NCI-H2029 treated with DMSO at 0.1 percent for 48 hours (cell line): ENCODE measurements at places on chromosomes 4 and X.

DNA sequence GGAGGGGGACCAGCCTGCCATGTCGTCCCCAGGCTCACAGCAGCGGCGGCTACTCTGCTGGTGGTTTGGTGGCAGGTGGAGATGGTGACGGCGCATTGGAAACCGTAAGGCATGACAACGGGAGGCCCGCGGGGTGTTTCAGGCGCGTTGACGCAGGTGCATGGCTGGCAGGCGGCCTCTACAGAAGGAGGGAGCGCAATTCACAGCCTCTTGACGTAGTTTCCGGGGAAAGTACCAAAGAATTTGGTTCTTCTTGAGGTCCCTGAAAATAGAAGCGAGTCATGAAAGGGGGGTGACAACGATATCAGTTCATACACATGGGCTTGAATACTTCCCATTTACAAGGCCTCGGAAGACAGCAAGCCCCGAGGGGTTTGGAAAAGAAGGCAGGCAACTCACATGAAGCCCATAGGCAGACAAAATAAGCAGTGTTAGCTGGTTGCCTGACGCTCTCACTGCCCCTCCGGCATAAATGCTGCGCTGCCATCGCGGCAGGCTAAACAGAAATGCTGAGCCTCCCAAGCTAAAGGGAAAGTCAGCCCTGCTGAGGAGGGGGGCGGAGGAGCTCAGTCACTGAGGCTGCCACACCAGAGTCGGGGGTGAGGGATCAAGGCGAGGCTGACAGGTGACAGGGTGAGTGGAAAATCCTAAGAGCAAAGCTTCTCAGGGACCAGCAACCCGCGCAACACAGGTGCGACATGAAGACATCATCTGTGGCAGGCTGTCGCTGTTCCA lies 52.3 kb upstream of the PDLIM3 start:
- DNase-seq, result no peak

DNA sequence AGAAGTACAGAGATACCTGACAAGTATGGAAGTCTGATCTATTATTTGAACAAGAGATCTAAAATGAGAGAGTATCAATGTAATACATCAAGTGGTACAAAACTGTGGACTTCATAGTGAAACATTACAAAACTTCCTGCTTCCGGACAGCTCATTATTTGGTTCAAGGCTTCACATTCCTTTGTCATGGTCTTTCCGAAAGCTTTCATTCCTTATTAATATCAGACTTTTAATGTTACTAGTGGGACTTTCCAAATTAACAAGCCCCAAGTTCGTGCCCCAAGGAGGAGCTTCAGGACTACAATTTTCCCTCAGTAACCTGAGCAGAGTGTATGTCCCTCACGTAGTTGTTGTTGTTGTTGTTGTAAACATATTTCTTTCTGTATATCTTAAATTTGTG lies 1.2 kb downstream of the CHIC2 start:
- no peak for DNase-seq

DNA sequence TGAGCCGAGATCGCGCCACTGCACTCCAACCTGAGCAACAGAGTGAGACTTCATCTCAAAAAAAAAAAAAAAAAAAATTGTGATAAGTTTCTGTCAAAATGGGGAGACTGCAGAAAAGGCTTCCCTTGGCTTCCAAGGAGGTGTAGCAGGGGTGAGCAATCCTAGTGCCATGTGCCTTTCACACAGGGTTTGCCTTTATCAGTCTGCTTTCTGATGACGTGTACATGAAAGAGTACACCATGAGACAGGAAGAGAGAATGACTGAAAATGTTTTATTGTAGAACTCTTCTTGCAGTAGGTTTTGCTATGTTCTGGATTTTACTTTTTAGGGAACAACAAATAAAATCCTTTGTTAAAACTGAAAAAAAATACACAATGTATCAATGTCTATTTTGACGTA lies 23.4 kb upstream of the ZFP42 start:
- no peak for DNase-seq

DNA sequence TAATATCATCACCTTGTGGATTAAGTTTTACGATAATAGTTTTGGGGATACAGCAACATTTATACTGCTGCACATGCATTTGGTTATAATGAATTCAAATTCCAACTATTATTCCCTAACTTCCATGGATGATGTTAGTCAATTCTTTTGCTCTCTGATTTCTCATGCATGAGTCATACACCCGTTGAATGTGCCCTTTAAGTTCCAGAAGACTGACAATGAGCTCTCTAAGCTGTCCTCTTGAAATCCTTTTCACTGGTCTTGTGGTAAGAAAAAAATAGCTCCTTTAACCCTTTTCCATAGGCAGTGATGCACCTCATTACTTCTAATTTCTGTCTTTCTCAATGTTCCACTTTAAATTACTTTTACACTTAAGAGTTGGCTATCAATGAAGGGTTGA lies 1095.2 kb upstream of the POU3F4 start:
- DNase-seq, result no peak

DNA sequence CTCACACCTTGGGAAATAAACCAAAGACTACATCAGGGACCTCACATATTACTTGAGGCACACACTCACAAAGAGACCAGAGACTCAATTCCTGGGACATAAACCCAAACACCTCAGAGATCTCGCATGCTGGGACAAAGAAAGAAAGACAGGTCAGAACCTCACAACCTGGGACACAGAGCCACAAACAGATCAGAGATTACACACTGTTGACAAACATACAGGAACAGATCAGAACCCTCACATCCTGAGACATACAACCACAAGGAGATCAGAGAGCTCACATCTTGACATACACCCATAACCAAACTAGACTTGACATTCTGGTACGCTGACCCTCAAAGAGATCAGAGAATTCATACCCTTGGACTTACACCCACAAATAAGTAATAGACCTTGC lies 17.3 kb downstream of the SUV39H1 start:
- DNase-seq, result no peak

DNA sequence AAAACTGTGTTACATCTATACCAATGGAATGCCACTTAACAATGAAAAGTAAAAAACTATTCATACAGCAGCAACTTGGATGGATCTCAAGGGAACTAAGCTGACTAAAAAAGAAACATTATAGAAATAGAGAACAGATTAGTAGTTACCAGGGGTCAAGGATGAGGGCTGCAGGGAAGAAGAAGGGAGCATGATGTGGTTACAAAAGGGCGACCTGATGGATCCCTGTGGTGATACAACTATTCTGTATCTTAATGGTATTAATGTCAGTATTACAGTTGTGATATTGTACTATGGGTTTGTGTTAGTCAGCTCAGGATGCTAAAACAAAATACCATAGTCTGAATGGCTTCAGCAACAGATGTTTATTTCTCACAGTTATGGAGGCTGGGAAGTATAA lies 190.7 kb downstream of the ZNF674 start:
- DNase-seq, result no peak

- no peak for DNase-seq
Observed at GRCh38 chr4:7530082-7530481, 95.4 kb upstream of the PSAPL1 start.

- no peak for DNase-seq
Observed at GRCh38 chr4:17654701-17655100, 40.3 kb downstream of the MED28 start.

DNA sequence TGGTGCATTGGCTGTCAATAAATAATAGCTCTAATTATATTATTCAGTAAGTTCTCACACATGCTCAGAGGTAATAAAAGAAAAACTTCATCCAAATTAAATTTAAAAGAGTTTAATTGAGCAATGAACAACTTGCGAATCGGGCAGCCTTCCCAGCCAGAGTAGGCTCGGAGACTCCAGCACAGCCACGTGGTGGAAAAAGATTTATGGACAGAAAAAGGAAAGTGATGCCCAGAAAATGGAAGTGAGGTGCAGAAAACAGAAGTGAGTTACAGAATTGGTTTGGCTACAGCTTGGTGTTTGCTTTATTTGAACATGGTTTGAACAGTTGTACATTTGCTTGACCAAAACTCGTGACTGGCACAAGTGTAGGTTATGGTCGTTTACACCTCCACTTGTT lies 13.6 kb upstream of the BOD1L1 start:
- no peak for DNase-seq

GRCh38 chr4:30768277-30768676 lies 48.1 kb downstream of the PCDH7 start:
- DNase-seq, result no peak

GRCh38 chr4:148052448-148052847 lies 320.6 kb downstream of the ARHGAP10 start:
- DNase-seq, result no peak

DNA sequence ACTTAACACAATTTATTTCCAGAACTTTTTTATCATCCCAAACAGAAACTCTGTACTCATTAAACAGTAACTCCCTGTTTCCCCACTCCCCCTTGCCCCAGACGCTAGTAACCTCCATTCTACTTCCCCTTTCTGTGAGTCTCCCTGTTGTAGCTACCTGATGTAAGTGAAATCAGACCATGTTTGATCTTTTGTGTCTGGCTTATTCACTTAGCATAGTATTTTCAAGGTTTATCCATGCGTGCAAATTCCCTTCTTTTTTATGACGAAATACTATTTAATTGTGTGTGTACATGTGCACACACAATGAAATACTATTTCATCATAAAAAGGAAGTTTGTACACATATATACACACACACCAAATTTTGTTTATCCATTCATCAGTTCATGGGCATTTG lies 5.2 kb downstream of the PKD2 start:
- no peak for DNase-seq

DNA sequence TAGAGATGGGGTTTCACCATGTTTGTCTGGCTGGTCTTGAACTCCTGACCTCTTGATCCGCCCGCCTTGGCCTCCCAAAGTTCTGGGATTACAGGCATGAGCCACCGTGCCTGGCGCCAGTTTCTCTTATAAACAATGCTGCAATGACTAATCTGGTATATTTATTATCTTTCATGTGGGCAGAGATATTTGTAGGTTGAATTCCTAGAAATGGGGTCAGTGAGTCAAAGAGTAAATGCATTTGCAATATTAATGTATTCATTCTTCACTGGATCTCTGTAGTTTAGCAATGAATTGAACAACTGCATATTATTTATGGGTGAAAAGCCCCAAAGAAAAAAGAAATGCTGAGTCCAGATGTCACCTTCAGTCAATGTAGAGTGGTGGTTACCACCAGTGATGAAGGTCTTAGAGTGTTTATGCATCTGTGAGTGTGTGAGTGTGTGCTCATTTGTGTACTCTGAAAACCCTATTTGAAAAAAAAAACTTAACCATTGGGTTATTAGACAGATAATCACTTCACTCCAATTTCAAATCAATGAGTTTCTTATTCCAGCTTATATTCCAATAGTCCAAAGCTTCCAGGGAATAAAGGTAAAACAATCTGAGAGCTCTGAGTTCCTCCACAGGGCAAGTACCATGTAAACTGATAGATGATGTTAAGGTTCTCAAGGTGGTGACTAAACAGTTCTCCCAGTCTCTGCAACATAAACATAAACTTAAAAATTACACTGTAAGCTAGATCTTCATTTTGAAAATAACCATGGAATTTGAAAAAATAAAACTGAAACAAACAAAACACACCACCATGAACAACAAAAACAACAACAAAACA lies 22.6 kb upstream of the CD38 start:
- no peak for DNase-seq

DNA sequence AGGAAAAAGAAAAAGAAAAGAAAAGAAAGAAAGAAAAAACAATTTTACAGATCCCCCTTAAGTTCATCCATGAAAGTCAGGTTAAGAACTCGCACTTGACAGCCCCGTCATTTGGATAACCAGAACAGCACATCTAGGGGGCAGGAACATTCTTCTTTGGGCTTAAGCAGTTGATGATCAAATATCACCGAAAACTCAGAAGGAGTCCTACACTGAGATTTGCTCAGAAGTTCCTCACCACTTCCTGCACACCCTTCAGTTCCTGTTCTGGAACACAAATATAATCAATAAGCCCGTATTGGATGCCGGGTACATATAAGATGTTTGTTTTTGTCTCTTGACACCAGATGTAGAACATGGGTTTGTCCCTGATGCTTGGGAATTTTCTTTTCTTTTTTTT lies 14.7 kb downstream of the NLGN3 start:
- no peak for DNase-seq

GRCh38 chr4:77751764-77752163 lies 67.4 kb downstream of the CNOT6L start:
- DNase-seq, result no peak

GRCh38 chr4:123020285-123020684 lies 97.9 kb upstream of the NUDT6 start:
- no peak for DNase-seq

- no peak for DNase-seq
Observed at GRCh38 chr4:88465653-88466192, 8.8 kb downstream of the HERC5 start.

DNA sequence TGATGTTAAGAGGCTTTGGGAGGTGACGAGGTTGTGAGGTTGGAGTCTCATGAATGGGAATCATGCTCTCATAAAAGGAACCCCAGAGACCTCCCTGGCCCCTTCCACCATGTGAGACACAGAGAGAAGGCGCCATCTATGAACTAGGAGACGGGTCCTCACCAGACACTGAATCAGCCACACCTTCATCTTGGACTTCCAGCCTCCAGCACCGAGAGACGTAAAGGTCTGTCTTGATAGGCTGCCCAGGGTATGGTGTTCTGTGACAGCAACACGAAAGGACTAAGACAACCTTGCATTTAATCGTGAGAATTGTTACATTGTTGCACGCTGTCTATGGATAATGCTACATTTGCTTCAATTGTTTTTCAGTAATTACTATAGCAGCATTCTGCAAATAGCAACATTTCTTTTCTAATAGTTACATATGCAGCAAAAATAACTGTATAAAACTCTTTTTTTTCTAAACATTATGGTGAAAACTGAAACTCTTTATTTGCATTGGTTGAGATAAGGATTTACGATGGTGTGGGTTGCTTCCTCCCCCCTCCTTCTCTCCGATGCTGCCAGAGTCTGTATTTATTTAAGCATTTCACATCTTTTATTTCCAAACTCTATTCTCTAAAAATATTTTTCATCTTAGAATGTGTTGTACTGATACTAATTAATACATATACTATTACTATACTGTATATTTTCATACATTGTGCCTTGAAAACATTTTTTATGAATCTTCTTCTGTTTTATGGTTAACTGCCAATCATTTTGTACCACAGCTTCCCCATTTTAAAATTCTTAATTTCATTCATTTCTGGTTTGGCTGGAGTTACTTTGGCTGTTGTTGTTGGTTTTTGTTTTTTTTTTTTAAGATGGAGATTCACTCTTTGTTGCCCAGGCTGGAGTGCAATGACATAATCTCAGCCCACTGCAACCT lies 26.4 kb upstream of the AKAP17A start:
- DNase-seq, result no peak

GRCh38 chr4:13386405-13387107 lies 97.6 kb downstream of the RAB28 start:
- DNase-seq, result no peak

DNA sequence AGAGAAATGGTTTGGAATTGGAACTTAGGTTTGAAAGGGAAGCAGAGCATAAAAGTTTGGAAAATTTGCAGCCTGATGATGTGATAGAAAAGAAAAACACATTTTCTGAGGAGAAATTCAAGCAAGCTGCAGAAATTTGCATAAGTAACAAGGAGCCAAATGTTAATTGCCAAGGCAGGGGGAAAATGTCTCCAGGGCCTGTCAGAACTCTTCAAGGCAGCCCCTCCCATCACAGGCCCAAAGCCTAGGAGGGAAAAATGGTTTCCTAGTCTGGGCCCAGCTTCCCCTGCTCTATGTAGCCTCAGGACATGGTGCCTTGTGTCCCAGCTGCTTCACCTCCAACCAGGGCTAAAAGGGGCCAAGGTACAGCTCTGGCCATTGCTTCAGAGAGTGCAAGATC lies 21.2 kb upstream of the DUSP21 start:
- no peak for DNase-seq
